Epithelial cell of proximal tubule (primary cell): ENCODE measurements at places on chromosomes 16 and 17. TPM values are rescaled to one million over a fixed set of nuclear protein-coding genes. Genes with fewer than 3 reads are reported as not detected.

WNT3 gene
- total RNA-seq, result 1.6 and 2.3 TPM in 2 replicates

ZPBP2 gene
- total RNA-seq, result not detected in 2 replicates

- no peak for DNase-seq
These were observed 8.7 kb upstream of the UBE2G1 start for GRCh38 chr17:4375039-4375748.

DNA sequence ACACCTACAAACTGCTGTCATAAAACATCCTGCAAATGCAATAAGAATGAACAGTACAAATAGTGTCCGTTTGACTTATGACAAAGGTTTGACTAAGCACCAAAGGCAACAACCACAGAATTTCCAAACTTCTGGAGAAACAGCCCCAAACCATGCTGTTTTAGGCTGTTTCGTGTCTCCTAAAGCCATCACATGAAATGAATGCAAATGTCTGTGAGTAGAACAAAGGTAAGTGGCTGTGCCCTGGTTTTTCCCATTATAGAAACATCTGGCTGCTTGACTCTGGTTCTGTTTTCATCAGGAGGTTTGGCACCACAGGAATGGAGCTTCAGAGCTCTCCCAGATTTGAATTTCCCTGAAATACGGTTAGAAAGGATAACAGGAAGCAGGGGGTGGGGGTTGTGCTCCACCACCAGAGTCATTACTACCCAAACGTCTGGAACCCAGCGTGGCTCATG, 4.6 kb upstream of the EMP2 start:
- no peak for DNase-seq

DNA sequence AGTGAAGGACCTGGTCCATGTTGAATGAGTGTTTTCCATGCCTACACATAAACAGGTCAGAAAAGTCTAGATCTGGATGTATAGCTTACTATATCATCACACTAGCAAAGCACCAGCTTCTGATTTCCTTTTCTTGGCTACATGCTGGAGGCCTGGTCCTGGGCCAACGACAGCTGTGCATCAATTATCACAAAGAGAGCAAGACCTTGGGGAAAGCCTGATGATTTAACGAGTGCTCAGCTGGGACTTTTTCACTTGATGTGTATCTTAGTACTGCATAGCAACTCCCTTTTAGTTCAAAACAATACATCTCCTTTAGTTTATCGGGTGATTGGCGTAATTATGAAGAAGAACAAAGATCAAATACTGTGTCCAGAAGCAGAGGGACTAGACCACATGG, 358.2 kb downstream of the KIF2B start:
- DNase-seq, result no peak

DNA sequence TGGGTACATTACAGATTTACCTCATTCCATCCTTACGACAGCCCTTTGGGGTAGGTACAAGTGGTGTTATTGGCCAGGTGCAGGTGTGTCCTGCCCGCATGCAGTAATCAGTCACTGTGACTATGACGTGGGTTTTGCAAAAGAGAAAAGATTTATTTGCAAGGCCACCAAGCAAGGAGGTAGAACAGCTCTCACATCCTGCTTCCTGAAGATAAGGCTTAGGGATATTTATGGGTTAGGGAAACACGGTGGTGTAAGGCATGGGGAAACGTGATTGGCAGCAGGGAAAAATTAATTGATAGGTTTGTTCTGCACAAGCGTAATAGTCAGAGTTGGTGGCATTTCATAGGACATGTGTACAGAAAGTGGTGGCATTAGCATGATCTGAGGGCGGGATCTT, 214.8 kb downstream of the PARN start:
- DNase-seq, result no peak

GRCh38 chr17:78890498-78890897, 12.5 kb downstream of the CEP295NL start:
- DNase-seq, result no peak

GRCh38 chr16:84036131-84036530, 6.5 kb downstream of the SLC38A8 start:
- DNase-seq, result no peak

CDRT15L2 gene
- not detected in 2 replicates for total RNA-seq

GRCh38 chr17:8488491-8488890, 52.8 kb downstream of the NDEL1 start:
- DNase-seq, result no peak

GAST gene
- not detected in 2 replicates for total RNA-seq

GRCh38 chr17:33647956-33648355, 354.9 kb upstream of the ASIC2 start:
- no peak for DNase-seq

DNA sequence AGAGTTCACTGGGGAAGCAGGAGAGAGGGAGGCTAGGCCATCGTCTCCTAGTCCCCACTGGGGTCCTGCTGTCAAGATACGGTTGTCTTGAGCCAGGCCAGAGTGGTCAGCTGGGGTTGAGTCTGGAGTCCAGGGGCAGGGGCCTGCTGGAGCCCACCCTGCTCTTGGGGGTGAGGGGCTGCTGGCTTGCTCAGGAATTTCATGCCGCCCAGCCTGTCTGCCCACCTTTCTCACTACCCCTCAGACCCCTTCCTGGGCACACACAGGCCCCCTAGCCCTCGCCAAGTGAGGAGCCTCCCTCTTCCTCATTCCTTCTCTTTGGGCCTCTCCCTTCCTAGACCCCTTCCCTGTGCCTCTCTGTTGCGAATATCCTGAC, 1.3 kb downstream of the TRAF7 start:
- no peak for DNase-seq

DNA sequence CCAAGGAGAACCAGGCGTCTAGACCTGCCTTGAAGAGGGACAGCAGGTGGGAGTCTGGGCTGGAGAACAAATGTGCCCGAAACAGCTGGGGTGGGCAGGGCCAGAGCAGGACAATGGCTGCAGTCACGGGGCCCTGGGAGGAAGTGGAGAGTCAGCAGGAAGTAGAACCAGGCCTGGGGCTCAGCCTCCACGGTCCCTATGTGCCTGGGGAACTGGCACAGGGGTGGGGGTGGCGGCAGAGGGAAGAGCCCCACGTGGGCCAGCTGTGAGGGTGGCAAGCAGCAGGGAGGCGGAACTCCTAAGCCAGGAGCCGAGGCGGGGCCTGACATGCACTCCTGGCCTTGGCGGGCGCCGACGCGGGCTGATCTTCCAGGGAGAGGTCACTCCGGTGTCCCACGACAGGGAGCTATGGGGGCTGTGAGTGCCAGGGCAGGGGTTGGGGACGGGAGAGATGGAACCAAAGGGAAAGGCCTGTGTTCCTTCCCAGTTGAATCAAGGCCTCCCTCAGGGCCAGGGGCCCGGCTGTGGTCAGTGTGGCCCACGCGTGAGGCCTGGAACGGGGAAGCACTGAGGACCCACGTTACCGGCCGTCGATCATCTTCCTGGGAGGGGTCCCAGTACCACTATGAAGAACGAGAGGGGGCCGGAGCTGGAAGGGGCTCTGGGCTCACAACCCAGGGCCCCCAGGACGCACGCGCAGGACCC, 42.7 kb downstream of the TIMM22 start:
- DNase-seq, result no peak

- no peak for DNase-seq
These were observed 425.1 kb downstream of the MAF start for GRCh38 chr16:79175286-79176057.

GRCh38 chr16:84514874-84515835, 10.7 kb upstream of the MEAK7 start:
- no peak for DNase-seq

GRCh38 chr16:53773150-53773846, 69.3 kb downstream of the FTO start:
- DNase-seq, result peak; percentile 99

APOH gene
- total RNA-seq, result not detected in 2 replicates

SLC22A31 gene
- not detected in 2 replicates for total RNA-seq

KRT9 gene
- not detected in 2 replicates for total RNA-seq

GRCh38 chr17:27571563-27572352, 59.2 kb upstream of the LGALS9 start:
- DNase-seq, result no peak

GRCh38 chr16:81014672-81015071, 7.7 kb downstream of the CENPN start:
- DNase-seq, result no peak

DNA sequence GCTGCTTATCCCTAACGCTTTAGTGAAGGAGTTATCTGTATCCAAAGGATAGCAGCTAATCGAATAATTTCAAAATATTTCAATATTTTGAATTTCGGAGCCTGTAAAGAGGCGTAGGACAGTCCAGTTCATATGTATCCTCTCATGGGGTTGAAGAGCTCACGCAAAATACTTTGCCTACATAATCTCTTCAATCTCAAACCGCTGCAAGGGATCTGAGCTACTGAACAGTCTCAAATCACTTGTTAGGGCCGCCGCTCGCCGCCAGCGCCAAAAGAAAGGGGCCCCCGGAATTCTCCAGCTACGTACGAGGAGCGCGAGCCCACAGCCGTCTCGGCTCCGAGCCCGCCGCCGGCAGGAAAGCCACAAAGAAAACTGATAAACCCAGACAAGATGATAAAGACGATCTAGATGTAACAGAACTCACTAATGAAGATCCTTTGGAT, 601 bp upstream of the RFWD3 start:
- DNase-seq, result no peak

DNA sequence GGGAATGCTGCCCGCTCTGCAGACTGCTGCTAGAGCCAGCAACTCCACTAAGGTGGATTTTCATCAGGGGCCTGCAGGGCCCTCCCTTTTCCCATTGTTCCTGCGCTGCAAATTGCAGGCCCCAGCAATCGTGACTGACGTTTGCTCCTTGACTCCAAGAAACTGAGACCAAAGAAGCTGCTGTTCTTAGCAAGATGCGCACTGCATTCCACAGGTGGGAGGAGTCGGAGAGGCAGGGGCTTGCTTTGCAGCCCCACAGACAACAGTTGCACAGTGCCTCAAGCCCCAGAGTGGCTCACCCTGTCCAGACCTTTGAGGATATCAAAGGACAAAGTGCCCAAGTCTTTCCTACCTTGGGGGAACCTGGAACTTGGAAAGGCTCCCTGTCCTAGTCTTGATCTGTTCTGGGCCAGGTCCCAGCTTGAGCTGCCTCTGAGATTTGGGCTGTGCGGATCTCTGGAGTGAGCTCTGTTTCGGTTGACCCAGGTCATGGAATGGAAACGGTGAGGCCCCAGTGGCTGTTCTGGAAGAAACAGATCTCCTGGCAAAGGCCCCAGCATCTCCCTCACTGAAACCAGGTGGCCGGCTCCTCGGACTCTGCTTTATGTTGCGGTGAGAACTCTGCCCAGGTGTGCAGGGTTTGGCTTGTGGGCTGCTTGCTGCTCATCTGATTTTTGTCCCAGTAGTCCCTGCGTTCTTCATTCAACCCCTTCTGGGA, 24.9 kb downstream of the PLCD3 start:
- no peak for DNase-seq

ZNF205 gene
- total RNA-seq, result 15.8 and 22.1 TPM in 2 replicates

FBXO31 gene
- total RNA-seq, result 14.8 and 18.0 TPM in 2 replicates

DNA sequence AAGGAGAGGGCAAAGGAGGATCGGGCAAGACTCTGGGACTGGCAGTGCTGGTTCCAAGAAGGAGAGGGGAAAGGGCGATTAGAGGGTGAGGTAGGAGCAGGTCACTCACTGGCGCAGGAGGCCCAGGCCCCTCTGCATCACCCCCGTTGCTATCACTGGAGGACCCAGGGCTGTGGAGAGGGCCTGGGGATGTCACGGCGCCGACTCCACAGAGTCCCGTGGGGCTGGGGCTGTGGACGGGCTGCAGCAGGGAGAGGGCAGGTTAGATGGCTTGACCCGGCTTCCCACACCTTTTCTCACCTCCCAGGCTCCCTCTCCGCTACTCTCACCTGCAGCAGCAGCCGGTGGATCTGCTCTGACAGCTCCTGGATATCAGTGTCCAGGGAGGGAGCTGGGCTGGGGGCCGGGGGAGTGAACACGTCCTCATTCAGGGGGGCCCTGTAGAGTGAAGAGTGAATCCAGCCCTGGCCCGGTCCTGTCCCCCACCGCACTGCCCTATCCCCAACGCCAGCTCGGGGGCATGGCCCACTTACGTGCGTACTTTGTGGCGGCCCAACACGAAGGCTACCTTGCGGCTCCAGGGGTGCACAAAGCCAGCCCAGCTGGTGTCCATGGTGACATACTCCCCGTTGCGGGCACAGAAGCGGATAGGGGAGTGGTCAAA, 4.9 kb downstream of the PER1 start:
- no peak for DNase-seq

- no peak for DNase-seq
These were observed 516.4 kb downstream of the GRIN2A start for GRCh38 chr16:9665851-9666271.

NLRC5 gene
- 3.8 and 4.5 TPM in 2 replicates for total RNA-seq

ASGR2 gene
- not detected in 2 replicates for total RNA-seq

- DNase-seq, result no peak
These were observed 17.9 kb downstream of the ENGASE start for GRCh38 chr17:79092567-79092966.

GRCh38 chr16:50695017-50696000, 1.9 kb downstream of the NOD2 start:
- DNase-seq, result no peak

TNFRSF13B gene
- total RNA-seq, result not detected in 2 replicates

NECAB2 gene
- 0.36 TPM in 1 of 2 replicates, not detected in the other for total RNA-seq
